ENCODE measurements at places on chromosomes 3 and 15. TPM values are rescaled to one million over a fixed set of nuclear protein-coding genes. Genes with fewer than 3 reads are reported as not detected.
A peak's percentile ranks its signal among the peaks of the same experiment; 100 is the strongest.

- no peak for DNase-seq
These were observed 150.9 kb downstream of the LRRC28 start for GRCh38 chr15:99402014-99402729.

- DNase-seq: peak; percentile 42
These were observed 2.0 kb upstream of the TOPBP1 start for GRCh38 chr3:133663569-133664313.

GRCh38 chr15:44144992-44145391 is 50.1 kb downstream of the FRMD5 start:
- no peak for DNase-seq

- DNase-seq: no peak
These were observed 25.2 kb downstream of the GAP43 start for GRCh38 chr3:115648559-115648958.

DNA sequence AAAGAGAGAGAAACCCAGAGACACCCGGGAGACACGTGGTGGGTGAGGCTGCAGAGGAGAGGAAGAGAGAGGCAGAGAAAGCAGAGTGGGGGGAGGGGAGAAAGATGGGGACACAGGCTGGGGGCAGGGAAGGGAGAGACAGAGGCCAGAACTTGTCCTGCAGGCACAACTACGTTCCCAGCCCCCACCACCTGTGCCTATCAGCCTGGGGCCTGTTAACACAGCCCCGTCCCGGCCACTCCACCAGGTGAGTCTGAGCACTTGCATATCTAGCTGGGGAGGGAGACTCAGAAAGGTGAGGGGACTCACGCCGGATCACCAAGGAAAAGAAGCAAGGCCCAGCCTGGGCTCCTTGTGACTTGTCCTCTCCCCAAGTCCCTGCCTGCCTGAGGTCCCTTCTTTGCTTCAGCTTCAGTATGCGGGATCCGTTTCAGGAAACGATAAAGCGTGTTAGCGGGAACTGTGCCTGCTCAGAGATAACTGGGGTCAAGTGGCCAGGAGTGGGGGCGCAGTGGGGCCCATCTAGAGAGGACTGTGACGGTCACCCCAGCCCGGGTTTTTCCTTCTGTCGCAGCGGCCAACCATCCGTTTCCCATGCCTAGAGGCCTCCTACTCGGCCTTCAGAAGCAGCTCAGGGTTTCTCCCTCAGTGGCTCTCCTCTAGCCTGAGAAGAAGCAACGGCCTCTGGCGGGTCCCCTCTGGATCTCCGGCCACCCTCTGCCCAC is 10.3 kb downstream of the LINGO1 start:
- DNase-seq: no peak

ARGFX gene
- polyA plus RNA-seq: not detected

ZMYND10 gene
- 1.4 TPM for polyA plus RNA-seq

GRCh38 chr3:73073091-73073707 is 11.7 kb downstream of the EBLN2 start:
- no peak for DNase-seq

GRCh38 chr15:78616506-78616905 is 4.3 kb downstream of the CHRNA3 start:
- DNase-seq: no peak

DNA sequence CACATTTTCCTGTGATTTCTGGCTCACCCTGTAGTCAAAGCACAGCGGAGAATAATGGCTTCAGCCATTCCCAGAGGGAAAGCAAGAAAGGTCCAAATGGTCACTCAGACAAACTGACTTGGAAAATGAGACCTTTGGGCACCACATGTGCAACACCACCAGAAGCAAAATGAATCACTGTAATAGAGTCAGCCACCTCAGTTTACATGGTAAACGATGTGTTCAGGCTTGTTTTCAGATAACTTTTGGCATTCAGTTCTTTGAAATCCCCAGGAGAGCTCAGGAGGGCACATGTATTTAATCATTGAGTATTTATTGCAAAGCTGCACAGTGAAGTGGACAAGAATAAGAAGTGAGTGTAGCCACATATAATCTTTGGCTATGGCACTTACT is 38.4 kb upstream of the ALCAM start:
- no peak for DNase-seq

GRCh38 chr3:57917601-57918000 is 90.6 kb upstream of the FLNB start:
- no peak for DNase-seq

PLSCR5 gene
- polyA plus RNA-seq: not detected

- no peak for DNase-seq
These were observed 198.9 kb upstream of the LPP start for GRCh38 chr3:187954873-187955586.

GRCh38 chr3:71582036-71582611 is 1.4 kb downstream of the FOXP1 start:
- DNase-seq: peak; percentile 62

DNA sequence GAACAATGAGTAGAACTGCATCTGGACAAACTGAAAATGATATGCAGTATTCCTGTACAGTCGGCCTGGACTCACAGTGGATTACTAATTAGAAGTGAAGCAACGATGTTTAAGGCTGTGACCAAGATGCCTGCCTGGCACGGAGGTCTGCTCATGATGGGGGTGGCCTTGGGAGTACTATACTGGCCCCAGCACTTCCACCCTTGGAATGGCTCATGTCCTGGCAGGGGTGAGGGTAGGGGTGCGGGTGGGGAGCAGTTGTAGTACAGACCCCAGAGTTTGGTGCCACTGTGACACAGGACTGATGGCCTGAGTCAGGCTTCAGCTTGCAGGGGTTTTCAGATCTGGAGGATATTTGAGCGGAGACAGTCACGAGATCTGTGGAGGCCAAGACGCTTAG is 55.1 kb upstream of the ICE2 start:
- DNase-seq: no peak

SLC15A2 gene
- polyA plus RNA-seq: 61.8 TPM

DNA sequence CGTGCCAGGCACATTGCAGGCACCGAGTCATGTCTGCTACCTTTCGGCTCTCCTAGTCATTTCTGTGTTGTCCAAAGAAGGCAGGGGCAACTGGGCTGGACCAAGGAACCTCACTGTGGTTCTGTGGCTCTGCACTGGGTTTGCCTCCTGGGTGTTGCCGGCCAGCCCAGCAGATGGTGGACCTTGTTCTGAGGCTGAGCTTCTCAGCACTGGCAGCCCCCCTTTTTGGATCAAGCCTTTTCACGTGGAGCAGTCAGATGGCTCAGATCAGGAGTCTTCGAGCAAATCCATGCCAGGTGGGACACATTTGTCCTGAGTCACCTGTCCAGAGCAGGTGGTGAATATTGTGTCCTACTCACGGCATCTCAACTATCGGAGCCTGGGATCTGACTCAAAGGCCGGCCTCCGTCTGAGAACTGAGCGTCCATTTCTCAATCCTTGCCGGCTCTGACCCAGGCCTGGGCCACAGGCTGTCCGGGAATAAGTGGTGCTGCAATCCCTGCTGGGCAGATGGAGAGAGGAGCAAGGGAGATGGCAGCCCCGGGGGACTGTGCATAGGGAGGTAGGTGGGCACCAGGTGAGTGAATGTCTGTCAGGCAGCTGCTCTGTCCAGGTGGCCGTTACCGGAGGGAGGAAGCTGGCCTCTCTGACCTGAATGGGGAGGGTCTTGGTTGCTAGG is at the start of gene IL16:
TSS of gene IL16 (plus strand) at position 304 of the 679 bp plus-strand sequence. CDS start 28,521 bp downstream, outside the sequence.
- no peak for DNase-seq

- peak; percentile 15 for DNase-seq
These were observed 60.2 kb upstream of the ACP3 start for GRCh38 chr3:132256989-132257388.

ZDHHC19 gene
- polyA plus RNA-seq: 0.27 TPM

DNA sequence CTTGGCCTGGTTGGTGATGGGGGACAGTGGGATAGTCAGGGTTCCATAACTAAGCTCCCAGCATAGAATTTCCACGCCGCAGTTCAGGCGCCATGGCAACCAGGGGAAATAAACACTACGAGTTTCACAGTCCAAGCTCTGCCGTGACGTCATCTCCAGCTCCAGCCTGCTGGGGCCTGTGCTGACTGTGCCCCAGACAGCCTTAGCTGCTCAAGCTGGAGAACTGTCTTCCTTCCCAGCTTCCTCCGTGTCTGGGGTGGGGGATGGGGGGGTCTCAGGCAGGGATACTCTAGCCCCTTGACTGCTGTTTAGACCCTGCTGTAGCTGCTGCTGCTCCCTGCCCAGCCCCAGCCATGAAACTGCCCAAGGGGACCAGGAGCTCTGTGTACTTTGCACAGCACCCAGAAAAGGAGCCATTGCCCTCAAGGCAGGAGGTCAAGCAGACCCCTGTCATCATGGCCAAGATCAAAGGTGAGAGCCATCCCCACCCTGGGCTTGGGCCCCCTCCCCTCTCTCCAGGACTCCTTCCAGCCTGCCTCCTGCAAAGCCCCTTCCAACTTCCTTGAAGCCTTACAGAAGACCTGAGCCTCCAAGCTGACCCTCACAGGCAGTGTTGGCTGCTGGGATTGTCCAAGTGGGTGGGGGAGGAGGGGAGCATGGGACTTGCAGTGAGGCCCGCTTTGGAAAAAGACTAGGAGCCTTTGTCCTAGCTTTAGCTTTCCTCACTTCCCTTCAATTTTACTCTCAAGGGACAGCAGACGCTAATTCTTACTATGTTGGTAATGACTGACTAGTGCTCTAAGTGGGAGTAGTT is 11.4 kb upstream of the CSPG4 start:
- DNase-seq: peak; percentile 98

CCDC54 gene
- polyA plus RNA-seq: 3.8 TPM
